ENCODE measurements at places on chromosomes 3 and 15.

DNA sequence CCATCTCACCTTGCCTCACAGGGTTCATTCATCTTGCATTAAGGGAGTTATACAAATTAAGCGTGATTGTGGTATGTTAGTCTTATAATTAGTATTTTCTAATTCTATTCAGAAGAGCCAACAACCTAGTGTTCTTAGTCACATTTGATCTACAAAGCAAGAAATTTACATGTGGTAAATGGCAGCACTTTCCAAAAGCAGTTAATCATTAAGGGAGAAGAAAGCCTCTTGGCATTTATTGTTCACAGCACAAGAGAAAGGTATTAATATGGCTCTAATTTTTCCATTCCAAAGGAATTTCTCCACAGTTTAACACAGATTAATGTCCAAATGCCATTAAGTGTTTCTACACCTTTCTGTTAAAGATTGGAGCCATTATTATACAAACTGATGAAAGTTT is 1077.1 kb downstream of the ZPLD1 start:
- no peak for DNase-seq

DNA sequence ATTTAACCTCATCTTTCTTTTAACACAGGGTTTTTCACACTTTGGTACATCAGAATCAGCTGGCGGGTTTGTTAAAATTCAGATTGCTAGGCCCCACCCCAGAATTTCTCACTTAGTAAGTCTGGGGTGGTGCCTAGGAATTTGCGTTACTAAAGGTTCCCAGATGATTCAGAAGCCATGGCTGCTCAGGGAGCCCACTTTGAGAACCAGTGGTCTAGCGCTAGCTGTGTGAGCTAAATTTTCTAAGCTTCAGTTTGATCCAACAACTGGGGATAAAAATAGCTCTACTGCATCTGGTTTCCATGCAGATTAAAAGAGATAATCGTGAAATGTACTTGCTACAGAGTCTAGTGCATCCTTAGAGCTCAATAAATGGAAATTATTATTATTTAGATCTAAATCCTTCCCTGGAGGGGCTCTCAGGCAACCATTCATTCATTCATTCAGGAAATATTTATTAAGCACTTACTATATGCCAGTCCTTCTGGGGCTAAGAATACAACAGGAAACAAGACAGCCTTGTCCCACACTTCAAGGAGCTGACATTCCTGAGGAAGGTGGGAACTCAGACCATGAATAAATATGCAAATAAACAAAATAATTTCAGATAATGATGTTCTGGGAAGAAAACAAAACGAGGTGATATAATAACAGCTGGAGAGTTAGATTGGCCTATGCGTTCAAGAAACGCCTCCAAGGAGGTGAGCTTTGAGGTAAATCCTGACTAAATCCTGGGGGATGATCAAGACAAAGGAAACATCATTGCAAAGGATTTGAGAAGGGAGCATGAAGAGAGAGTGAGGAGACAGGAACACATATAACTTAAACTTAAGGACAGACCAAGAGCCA is 3.9 kb upstream of the CIDEC start:
- DNase-seq, result no peak

DNA sequence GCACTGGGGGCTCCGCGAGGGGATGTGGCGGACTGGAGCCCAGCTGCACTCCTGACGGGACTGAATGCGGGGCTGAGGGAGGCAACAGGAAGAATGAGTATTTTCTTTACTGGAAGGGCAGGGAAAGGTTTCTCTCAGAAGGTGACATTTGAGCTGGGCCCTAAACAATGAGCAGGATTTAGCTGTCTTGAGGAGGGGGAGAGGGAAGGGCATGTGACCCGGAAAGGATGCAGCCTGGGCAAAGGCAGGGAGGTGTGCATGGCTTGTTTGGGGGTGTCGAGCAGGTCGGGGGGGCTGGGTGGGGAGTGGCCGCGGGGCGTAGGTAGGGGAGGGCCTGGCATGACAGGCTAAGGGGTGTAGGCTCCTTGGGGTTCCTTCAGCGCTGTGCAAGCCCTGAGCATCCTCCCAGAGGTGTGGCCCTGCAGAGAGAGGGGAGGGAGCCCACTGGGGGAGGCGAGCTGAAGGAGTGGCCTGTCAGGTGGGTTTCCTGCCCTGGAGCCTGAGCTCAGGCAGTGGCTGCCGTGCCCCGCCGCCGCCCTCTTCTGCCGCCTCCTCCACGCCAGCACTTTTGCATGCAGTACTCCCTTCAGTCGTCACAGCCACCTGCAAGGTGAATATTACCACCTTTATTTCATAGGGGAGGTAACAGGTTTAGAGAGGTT is 17.2 kb upstream of the ANKDD1A start:
- no peak for DNase-seq

DNA sequence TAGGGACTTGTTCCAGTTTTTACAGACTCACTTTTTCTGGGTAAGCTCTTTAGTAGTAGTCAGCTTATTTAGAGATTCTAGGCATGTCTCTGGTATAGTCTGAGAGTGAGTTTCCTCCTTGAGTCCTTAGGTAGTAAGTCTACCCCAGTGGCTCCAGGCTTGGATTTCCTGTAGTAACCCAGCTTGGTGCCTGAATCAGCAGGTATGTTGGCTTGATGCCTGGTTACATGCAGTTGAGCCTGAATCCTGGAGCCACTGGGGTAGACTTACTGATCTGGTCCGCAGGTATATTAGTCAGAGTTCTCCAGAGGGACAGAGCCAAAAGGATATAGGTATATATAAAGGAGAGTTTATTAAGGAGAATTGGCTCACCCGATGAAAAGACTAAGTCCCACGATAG is 85.8 kb upstream of the RBMS3 start:
- no peak for DNase-seq

DNA sequence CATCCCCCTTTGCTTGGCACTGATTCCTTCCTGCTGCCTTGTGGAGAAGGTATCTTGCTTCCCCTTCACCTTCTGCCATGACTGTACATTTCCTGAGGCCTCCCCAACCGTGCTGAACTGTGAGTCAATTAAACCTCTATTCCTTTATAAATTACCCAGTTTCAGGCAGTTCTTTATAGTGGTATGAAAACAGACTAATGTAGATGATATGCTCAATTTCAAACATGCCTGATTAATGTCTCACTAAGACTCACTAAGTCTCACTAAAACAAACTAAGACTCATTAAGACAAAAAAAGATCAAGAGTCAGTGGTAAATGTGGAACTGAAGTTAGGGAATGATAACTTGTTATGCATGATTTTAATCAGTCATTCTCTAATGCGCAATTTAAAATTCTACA is 606.6 kb downstream of the RBMS3 start:
- DNase-seq, result no peak

- no peak for DNase-seq
Measured at GRCh38 chr3:58496206-58496857, 4.4 kb downstream of the KCTD6 start.

- no peak for DNase-seq
Measured at GRCh38 chr15:74815121-74815934, 2.7 kb downstream of the LMAN1L start.

- DNase-seq, result no peak
Measured at GRCh38 chr3:189587664-189588040, 43.5 kb upstream of the TP63 start.

DNA sequence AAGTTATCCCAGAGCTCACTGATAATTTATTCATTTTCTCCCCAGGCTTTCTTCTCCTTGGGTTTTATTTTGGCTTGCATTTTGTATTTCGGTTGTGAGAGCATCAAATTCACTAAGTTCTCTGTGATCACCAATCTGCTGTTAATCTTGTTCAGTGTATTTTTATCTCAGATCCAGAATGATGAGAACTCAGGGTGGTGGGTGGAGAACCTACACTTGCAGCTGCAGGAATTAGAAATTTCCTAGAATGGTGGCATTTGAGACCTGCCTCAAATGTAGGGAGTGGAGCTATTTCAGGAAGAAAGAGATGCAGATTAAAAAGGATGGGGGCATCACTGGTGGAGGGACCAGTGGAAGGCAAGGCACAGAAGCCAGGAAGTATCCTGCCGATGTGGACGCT is 129.6 kb downstream of the OPA1 start:
- DNase-seq, result no peak

- no peak for DNase-seq
Measured at GRCh38 chr15:78207641-78208340, 26.6 kb downstream of the ACSBG1 start.

GRCh38 chr3:171888466-171888865 is 45.3 kb downstream of the TMEM212 start:
- no peak for DNase-seq

All from stimulated activated CD8-positive, alpha-beta memory T cell treated with anti-CD3 and anti-CD28 coated beads, Interleukin-7, amount 100 ng/mL, for 24 hours (primary cell).